Activated CD4-positive, alpha-beta T cell treated with anti-CD3 and anti-CD28 coated beads for 1 hour (primary cell): ENCODE measurements at places on chromosomes 11 and 22.

DNA sequence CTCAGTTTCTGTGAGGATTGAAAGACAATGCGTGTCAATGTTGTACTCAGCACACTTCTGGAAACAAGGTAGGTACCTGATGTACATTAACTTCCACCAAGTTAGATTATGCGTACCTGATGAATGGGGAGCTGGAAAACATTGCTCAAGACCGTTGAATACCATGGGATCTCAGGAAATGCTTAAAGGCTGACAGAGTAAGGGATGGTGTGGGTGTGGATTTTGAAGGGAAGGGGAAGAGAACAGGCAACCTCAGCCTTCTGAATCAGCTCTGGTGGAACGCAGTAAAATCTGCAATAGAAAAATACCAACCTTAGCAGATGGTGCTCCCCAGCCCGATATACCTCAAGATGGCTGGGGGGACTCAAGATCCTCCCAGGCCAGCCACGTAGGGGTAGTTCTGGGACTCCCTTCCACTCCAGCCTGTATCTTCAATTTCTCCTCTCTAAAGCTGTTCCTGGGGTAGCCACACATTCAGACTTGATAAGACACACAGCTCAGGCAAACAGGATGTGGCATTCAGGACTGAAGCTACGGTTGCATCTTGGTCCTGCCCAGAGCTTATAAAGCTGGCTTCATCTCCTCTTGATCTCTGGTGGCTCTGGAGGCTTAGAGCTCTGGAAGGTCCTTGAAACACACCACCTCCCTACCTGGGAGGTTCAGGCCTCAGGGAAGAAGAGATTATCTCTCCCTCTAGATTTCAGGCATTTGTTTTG is 111.8 kb downstream of the CTNND1 start:
- no peak for DNase-seq

DNA sequence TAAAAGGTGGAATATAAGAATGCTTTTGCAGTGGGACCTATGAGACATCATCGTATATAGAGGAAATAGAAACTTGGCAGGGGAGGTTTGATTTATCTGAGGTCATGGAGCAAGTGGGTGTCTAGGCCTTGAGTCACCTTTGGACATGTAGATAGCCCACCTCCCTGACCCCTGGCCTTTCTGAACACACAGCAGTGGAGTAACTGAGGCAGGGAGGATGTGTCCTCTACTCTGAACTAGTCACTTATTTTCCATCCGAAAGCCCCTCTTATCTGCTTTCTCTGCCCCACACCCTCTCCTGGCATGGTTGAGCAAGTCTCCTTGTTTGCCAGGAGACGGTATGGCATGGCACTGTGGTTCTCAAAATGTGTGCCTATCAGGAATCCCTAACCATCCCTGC is 7.9 kb downstream of the CD82 start:
- no peak for DNase-seq

GRCh38 chr11:99535406-99535805 is 514.7 kb downstream of the CNTN5 start:
- DNase-seq, result no peak

GRCh38 chr22:38032681-38033521 is 24.3 kb upstream of the PICK1 start:
- DNase-seq, result no peak

- no peak for DNase-seq
Observed at GRCh38 chr11:73182824-73183321, 35.2 kb upstream of the P2RY2 start.

- DNase-seq, result no peak
Observed at GRCh38 chr11:125404157-125404810, 91.8 kb downstream of the FEZ1 start.

DNA sequence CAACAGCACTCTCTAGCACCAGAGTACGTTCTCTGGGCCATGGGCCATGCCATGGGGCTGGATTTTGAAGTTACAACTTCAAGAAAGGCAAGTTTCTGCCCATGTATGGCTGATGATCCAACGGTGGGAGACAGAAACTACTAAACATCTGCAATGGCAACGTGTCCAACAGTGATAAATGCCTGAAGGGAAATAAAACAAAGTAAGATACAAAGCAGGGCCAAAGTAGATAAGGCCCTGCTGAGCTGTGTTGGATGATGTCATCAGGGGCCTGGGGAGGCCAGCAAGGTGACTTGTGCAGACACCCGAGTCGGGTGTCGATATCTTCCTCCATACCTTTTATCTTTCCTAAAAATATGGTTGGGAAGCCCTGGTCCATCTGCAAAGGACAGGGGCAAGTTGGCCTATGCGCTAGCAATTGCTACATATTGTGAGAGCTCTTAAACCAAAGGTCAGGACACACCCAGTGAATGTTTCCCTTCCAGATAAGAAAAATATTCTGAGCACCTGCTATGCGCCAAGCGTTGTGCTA is 487.2 kb downstream of the MN1 start:
- no peak for DNase-seq

DNA sequence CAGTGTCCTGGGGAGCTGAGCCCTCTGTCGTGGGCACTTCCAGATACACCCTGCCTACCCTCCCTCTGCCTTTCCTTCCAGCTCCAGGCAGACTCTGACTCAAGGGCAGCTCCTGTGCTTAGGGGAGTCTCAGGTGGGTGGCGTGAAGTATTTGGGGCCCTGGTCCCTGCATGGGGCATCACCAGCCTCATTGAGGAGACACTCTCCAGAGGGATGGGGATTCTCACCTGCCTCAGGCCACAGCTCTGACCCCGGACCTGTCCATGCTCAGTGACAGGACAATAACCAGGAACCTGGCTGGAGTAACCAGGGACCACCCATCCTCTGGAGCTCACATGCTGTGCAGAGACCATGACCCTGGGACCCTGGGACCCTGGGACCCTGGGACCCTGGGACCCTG is 41.2 kb downstream of the GGTLC2 start:
- no peak for DNase-seq

- DNase-seq, result no peak
Observed at GRCh38 chr22:29712119-29712518, 7.7 kb upstream of the CABP7 start.

GRCh38 chr11:25423436-25424199 is 908.3 kb upstream of the ANO3 start:
- no peak for DNase-seq

- DNase-seq, result peak; percentile 94
Observed at GRCh38 chr22:35299673-35300499, at the start of gene TOM1. Gene TOM1, plus strand, starts transcription at chr22:35299894. Its CDS starts 35 bp downstream, at chr22:35299929.

GRCh38 chr11:100536979-100537378 is 150.1 kb upstream of the ARHGAP42 start:
- DNase-seq, result no peak

DNA sequence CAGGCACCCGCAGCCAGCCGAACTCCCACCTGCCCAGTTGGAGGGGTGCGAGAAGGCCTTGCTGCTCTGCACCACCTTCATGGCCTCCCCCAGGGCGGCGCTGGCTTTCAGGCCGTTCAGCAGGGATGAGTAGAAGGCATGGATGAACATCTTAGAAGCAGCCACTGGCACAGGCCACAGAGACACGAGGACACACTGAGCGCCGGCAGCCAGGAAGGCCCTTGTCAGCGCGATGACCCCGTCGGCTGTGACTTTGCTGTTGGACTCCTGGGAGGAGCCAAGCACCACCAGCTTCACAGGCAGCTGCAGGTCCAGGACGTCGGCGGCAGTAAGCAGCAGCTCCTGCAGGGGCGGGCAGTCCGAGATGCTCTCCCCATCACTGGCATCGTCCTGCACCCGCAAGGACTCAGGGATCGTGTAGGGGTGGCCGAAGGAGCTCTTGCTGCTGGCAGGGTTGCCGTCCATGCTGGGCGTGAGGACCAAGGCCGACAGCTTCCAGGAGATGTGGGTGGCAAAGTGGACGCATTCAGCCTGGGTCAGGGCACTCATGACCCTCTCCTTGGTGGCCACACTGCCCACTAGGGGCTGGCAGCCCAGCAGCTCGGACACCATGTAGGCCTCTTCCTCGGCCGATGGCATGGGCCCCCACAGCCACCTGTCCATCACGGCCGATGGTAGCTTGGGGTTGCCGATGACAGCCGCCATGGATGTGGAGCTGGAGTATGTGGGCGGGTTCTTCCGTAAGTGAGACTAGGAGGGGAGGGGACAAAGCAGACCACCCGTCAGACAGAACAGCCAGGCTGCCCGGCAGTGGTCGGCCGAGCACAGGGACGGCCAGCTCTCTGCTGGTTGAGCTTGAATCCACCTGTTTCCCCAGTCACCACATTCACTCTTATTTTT is 79.7 kb upstream of the PITPNB start:
- DNase-seq, result no peak

DNA sequence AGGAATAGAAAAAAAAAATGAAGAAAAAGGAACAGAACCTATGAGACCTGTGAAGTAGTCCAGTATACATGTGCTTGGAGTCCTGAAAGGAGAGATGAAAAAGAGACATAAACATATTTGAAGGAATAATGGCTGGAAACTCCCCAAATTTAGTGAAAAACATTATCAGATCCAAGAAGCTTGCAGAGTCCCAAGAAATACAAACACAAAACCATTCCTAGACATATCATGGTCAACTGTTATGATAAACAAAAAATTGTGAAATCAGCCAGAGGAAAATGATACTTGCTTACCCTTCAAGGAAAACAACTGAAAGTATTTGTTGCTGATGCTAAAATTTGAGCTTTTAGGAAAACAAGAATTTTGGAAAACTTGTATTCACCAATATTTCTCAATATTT is 250.1 kb downstream of the DDX10 start:
- no peak for DNase-seq

DNA sequence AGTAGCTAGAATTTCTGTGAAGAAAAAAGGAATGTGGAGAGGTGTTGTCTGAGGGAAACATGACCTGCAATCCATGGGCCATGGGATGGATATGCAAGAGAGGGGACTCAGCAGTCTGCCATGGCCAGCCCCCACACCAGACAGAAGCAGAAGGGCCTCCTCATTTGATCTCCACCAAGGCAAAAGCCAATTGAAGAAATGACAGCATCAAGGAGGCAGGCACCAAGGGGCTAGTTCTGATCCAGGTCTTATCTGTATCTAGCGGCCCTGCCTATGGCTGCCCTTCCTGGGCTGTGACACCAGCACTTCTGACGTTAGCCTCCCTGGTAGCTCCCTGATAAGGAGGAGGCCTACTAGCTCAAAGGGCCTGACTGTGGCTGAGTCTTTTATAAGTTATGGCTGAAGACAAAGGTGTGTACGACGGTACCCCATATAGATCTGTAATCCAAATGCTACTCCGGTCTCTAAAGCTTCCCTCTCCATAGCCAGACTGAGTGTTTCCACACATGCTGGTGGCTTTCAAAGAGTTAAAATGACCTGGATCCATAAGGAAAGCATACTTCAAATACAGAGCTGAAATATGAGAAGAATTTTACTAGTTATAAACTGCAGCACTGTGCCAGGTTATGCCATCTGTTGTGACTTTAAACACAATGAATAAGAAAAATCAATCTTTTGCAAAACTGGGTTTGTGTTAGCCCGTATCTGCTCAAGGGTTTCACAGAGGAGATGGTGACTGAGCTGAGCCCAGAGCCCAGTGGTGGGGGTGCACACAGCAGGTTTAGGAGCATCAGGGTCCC is 34.4 kb downstream of the HIRA start:
- DNase-seq, result no peak

- DNase-seq, result no peak
Observed at GRCh38 chr11:5701055-5701577, 11.5 kb downstream of the TRIM22 start.

DNA sequence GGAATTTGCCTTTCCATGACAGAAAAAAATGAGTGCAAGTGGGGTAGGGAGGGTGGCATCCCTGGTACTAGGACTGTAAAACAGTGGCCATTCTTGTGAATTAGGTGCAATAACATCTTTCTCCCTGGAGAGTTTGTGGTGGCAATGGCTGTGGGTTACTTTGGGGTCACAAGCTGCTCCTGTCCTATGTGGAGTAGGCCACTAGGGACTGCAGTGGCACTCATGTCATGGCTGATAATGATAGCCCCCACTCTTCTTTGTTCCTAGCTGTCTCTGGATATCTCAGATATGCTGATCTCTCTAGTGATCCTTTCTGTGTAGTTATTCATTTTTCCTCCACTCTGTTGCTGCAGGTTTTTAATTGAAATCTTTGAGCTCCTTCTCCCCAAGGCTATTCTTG is 270.5 kb upstream of the CHORDC1 start:
- no peak for DNase-seq

DNA sequence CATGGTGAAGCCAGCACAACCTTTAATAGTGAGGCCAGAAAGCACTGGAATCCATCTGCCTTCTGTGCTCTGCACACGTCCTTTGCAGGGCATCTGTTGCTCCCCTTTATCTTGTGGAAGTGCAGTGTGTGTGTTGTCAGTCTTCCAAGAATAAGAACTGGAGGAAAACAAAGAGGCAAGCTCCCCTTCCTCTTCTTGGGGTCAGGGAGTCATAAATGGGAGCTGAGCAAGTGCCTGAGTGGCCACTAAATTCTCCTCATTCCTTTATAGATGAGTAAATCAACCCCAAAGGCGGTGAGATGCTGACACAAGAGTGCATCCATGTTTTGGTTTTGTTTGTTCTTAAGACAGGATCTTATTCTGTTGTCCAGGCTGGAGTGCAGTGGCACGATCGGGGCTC is 38.3 kb downstream of the WT1 start:
- DNase-seq, result no peak

DNA sequence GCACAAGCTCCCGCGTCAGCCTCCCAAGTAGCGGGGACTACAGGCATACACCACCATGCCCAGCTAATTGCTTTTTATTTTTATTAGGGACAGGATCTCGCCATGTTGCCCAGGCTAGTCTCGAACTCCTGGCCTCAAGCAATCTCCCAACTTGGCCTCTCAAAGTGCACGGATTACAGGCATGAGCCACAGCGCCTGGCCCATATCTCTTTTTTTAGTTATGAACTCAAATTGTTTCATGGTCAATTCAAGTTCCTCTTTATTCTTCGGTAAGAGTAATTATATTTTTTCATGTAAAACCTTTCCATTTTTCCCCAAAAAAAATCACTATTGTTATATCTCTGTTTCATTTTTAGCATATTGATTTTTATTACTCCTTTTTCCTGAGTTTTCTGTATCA is 25.5 kb downstream of the FCHSD2 start:
- no peak for DNase-seq

- no peak for DNase-seq
Observed at GRCh38 chr11:83827940-83828554, 541.9 kb upstream of the CCDC90B start.

DNA sequence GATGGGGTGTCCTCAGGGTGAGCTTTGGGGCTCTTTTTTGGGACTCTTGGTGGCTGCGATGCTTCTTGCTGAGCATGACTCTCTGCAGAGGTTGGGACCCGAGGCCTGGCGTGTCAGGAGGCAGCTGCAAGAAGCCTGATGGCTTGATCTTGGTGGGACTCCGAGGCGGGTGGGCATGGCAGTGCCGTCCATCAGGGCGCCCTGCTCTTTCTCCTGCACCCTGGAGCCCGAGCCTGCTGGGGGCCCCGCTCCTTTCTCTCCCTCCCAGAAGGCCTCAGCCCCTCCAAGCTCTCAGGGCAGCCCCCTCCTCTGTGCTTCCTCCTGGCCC is 432.7 kb downstream of the TBC1D22A start:
- peak; percentile 5 for DNase-seq

- DNase-seq, result no peak
Observed at GRCh38 chr22:40476341-40476740, 105.9 kb downstream of the SGSM3 start.

GRCh38 chr11:123718063-123718462 is 23.4 kb downstream of the ZNF202 start:
- no peak for DNase-seq

- DNase-seq, result no peak
Observed at GRCh38 chr22:28405588-28405987, 274.1 kb downstream of the TTC28 start.

GRCh38 chr11:75891947-75892739 is 77.1 kb downstream of the UVRAG start:
- no peak for DNase-seq

- DNase-seq, result no peak
Observed at GRCh38 chr22:47808236-47808635, 1045.8 kb downstream of the TBC1D22A start.
